ENCODE measurements at places on chromosomes 13 and 19.

- DNase-seq = no peak
Measured at GRCh38 chr19:32165141-32165540, 180.3 kb upstream of the ZNF507 start.

DNA sequence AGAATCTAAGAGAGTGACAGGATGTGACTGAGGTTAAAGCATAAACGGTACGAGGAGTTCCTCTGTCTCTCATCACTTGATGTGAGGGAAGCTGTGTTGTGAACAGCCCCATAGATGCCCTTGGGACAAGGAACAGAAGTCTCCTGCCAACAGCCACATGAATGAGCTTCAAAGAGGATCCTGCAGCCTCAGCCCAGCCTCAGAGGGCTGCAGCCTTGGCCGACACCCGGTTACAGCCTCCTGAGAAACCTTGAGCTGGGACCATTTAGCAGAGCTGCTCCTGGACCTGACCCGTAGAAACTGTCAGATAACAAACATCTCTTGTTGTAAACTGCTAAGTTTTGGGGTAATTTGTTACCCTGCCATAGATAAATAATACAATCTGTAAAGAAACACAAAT, 54.2 kb downstream of the CCNE1 start:
- no peak for DNase-seq

- peak; percentile 7 for DNase-seq
Measured at GRCh38 chr13:29593605-29594297, 1.7 kb downstream of the SLC7A1 start.

DNA sequence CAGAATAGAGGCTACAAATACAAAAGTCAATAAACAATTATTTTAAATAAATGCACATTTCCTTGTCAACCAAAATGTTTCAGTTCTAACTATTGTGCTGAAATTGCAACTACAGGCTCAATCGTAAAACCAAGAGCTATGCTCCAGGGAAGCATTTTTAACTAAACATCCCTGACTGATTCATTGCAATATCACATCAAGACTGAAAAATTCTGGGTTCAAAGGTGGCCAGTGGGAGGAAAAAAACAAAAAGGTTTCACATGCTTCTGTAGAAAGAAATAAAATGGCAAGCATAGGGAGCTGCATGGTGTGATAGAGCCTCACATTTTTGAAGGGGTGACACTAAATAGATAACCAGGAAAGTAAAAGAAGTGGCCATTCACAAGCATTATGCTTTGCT, 862.8 kb downstream of the PCDH9 start:
- peak; percentile 83 for DNase-seq

DNA sequence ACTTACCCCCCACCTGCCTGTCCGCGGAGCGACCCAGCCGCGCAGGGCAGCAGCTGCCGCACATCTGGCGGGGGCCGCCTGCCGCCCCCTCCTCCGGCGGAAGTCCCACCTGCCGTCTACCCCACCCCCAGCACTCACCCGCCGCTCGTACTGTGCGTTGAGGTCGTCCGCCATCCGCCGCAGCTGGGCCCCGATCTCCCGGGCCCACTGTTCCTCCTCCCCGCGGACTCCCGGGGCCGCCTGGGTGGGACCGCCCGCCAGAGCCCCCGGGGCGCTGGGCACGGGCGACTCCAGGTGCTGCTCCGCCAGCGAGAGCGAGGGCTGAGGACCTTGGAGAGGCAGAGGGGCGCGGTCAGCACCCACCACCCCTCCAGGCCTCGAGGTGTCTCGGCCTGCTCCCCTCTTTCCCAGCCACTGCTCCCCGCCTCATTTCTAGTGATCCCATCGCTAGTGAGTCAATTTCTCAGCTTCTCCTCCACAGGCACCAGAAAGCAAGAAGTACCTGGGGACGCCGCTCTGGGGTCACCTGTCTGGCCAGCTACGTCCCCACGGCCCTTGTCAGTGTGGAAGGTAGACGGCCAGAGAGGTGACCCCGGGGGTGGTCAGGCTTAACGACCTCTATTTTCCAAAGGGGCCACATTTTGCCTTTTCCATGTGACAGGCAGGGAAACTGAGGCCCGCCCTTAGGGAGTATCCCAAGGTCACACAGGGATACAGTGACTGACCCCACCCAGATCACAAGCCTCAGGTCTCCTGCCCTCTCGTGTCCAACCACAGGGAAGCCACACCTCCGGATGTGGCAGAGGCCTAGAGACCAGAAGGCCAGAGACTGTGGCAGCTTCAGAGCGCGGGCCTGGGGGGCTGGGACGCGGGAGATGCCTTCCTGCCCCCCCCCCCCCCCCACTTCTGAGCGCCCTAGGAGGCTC, 4.3 kb downstream of the BBC3 start:
- DNase-seq = peak; percentile 93

- DNase-seq = no peak
Measured at GRCh38 chr19:29680447-29680846, 15.2 kb downstream of the PLEKHF1 start.
